ENCODE measurements at places on chromosomes 13 and 19.
A peak's percentile ranks its signal among the peaks of the same experiment; 100 is the strongest.

GRCh38 chr19:2529473-2529918, 53.6 kb downstream of the GADD45B start:
- no peak for DNase-seq

GRCh38 chr13:26934096-26934495, 173.5 kb upstream of the GPR12 start:
- DNase-seq = no peak

DNA sequence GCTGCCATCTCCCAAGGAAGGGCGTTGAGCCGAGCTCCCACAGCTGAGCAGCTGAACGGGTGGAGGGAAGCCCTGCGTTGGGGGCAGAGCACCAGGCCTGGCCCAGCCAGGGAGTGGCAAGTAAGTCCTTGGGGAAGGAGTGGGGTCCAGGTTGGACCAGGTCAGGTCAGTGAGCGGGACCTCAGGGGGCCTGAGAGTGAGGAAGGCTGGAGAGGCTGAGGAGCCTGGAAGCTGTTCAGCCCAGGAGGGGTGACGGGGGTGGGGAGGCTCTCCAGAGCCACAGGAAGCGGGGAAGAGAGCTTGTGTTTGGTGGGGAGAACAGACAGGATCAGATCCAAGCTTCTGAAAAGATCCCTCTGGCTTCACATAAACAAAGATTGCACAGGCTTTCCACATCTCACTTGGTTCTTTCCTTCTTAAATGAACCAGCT, 55.4 kb upstream of the ATP12A start:
- DNase-seq = no peak

GRCh38 chr19:13823256-13823655, 28.0 kb downstream of the ZSWIM4 start:
- no peak for DNase-seq

DNA sequence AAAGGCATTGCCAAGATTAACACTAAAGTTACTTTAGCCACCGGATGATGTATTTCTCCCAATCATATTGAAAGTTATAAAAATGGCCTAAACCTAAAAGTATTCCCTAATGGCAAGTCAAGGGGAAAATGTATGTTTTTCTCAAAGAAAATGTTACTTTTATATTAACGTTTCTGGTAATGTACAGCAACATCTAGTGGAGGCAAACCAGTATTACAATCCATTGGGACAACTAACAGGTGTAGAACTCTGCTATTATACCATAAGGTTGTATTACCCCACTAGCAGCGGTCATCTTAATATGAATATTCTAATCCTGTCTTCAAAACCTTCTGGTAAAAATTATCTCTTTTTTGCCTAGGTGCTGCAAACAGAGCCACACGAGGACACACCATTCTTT, 69.2 kb downstream of the ZNF100 start:
- DNase-seq = no peak

DNA sequence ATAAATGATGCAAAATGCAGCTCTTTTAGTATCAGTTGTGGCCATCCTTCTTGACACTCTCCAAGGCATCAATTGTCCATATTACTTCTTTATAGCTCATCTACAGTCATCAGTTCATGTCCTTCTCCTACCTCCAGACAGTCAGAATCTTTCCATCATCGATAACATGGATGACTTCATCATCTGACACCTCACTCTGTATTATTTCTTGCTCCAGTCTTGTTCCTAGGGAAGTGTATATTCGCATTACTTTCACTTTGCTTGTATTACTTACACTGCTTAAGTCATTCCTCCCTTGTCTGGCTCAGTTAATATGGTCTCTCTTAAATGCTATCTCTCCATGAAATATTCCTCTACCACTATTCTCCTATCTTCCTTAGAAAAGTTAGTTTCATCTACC, 999.1 kb upstream of the SLC10A2 start:
- no peak for DNase-seq

GRCh38 chr19:40217027-40217810, 965 bp downstream of the TTC9B start:
- DNase-seq = no peak

DNA sequence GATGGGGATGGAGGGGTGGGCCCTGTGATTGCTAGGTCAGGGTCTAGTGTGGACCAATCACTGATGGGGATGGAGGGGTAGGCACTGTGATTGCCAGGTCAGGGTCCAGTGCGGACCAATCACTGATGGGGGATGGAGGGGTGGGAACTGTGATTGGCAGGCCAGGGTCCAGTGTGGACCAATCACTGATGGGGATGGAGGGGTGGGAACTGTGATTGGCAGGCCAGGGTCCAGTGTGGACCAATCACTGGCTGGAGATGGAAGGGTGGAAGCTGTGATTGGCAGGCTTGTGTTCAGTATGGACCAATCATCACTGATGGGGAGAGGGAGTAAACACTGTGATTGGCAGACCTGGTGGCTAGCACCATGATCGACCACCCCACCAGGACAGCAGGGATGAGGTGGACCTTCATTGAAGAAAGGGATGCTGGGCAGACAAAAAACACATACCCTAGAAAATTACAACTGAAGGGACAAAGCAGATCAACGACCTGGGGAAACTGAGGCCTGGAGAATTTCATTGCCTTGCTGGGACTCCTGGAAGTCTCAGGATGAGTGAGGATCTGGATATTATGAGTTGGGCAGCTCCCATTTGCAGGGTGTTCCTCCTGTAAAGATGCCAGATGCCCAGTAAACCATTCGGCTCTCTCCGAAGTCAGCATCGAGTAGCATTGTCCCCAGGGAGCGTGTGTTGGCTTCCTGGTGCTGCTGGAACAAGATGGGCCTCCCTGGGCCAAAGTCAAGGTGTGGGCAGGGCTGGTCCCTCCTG, 15.5 kb downstream of the TMPRSS9 start:
- no peak for DNase-seq

- no peak for DNase-seq
Observed at GRCh38 chr13:107715496-107715895, 499.8 kb downstream of the LIG4 start.

DNA sequence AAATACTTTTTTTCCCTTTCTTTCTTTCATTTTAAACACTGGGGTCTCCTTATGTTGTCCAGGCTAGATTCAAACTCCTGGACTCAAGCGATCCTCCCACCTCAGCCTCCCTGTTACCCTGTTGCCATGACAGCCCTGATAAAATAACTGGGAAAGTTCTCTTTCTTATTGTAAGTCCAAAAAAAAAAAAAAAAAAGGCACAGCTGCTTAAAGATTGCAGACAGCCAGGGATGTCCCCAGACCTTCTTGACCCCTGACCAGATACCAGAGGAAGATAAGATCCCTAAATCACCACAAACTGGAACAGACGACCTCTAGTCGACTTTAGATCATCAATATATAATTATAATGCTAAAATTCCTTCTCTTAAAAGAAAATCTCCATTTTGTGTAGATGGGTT, 1.1 kb upstream of the MVB12A start:
- no peak for DNase-seq

DNA sequence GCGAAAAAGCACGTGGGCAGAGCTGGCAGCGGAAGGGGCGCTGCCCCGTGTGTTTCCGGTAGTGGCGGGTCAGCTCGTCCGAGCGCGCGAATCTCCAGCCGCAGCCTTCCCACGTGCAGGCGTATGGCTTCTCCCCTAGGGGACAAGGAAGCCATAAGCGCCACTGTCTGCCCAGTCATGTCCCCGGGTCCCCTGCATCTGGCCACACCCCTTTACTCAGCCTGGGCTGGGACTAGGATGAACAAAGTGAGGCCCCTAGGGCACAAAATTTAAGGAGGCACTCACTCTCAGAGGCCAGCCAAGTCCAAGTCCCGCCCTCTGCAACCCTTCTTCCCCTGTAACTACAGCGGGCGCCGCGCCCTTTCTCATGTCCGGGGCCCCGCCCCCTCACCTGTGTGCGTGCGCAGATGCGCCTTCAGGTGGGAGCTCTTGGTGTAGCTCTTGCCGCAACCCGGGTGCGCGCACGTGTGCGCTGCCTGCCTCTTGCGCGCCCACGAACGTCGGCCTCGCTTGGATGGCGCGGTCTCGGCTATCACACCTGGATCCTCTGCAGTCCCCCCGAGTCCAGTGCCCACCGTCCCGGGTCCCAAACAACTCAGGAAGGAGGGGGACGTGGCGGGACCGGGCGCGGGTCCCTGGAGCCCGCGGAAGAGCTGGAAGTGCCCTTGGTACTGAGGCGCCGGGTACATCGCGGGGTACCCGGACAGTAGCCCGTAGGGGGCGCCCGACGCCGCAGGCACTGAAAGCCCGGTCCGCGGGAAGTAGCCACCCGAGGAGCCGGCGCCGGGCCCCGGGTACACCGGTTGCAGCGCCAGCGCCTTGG, 1.9 kb downstream of the KLF1 start:
- DNase-seq = peak; percentile 70

DNA sequence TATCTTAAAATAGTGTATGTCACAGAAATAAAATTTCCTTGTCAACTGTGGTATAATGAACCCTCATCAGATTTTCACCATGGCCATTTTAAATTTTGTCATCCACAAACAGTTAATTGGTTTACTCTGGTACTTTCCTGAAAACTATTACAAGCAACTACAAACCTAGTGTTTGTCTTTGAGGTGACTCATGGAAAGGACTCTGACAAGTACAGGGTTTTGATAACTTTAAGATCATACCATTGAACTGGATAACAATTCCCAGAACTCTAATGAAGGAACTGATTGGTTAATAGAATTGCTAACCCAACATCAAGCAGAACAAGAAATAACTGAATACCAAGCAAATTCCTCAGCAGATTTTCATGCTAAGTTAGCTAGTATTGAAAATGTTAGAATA, 237.7 kb upstream of the IPO5 start:
- DNase-seq = no peak
